ENCODE measurements at places on chromosomes 4 and X.

DNA sequence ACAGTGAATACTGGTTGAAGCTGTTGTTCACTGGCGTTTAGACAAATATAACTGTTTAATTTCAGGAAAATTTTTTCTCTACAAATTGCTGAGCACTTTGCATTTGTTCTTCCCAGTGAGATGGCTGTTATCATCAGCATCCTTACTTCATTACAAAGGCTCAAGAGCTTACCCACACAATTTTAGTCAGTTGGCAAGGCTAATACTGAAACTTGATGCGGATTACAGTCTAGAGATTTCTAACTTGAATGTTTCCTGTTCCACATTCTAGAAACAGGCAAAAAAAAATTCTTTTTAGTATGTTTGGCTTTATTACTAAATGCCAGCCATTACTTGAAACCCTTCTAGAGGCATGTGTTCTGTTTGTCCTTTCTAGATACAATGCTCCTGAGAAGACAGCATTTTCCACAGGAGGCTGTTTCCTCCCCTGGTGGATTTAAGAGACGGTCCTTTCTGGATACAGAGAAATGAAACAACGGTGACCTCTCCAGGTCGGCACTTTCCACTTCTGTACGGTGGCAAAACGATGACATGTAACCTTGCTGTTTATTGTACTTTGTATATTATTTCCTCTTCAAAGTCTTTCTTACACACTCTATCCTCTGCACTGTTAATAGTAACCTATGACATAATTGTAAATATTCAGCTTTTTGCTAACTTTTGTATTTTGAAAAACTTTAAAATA lies 80.9 kb downstream of the RFC1 start:
- no peak for DNase-seq

DNA sequence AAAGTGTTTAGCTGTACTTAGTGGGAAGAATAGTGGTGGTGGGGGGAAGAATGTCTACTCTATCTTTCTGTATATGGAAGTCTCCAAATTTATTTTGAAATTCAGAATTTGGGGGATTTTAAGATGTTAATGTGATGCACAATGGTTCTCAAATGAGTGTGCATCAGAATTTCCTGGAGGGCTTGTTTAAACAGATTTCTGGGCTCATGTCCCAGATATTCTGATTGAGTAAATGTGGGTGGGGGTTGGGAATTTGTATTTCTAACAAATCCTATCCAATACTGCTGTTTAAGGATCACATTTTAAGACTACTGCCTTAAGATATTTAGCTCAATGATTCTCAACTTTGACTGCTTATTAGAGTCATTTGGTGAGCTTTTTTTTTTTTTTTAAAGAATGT lies 15.1 kb upstream of the INTS6L start:
- DNase-seq, result no peak

- no peak for DNase-seq
Measured at GRCh38 chr4:57640391-57641100, 530.4 kb upstream of the IGFBP7 start.

GRCh38 chr4:11404431-11404830 lies 24.3 kb downstream of the HS3ST1 start:
- no peak for DNase-seq

DNA sequence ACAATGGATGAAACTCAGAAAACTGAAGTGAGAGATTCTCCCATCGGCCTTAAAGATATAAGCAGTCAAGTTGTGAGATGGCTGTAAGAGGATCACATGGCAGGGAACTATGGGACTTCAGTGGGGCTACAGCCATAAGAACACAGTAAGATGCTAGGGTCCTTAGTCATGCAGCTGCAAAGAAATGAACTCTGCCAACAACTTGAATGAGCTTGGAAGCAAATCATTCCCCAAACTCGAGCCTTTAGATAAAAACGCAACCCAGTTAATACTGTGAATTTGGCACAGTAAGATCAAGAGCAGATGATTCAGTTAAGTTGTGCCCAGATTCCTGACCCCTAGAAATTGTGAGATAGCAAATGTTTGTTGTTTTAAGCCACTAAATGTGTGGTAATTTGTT lies 117.3 kb downstream of the FAM13A start:
- DNase-seq, result no peak

GRCh38 chrX:39848900-39849299 lies 248.9 kb downstream of the BCOR start:
- DNase-seq, result no peak

- no peak for DNase-seq
Measured at GRCh38 chr4:172546782-172547181, 621.8 kb upstream of the GALNT7 start.

DNA sequence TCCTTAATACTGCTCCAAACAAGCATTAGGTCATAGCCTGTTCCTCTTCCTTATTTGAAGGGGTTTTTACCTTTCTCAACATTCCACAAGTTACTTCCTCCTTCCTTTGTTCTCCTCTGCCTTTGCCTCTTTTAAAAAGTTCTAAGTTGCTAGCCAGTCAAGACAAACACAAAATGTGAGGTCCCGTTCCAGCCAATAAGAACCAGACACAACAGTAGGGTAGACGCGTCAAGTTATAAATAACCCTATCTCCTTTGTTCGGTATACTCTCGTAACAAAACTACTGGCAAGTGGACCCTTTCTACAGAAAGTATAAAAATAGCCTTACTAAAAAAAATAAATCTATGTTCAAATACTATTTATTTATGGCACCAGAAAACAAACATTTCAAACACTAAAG lies 6.3 kb upstream of the ACE2 start:
- no peak for DNase-seq

- no peak for DNase-seq
Measured at GRCh38 chr4:89837993-89838390, 1.0 kb upstream of the SNCA start.
